ENCODE measurements at places on chromosomes 3 and 15.

DNA sequence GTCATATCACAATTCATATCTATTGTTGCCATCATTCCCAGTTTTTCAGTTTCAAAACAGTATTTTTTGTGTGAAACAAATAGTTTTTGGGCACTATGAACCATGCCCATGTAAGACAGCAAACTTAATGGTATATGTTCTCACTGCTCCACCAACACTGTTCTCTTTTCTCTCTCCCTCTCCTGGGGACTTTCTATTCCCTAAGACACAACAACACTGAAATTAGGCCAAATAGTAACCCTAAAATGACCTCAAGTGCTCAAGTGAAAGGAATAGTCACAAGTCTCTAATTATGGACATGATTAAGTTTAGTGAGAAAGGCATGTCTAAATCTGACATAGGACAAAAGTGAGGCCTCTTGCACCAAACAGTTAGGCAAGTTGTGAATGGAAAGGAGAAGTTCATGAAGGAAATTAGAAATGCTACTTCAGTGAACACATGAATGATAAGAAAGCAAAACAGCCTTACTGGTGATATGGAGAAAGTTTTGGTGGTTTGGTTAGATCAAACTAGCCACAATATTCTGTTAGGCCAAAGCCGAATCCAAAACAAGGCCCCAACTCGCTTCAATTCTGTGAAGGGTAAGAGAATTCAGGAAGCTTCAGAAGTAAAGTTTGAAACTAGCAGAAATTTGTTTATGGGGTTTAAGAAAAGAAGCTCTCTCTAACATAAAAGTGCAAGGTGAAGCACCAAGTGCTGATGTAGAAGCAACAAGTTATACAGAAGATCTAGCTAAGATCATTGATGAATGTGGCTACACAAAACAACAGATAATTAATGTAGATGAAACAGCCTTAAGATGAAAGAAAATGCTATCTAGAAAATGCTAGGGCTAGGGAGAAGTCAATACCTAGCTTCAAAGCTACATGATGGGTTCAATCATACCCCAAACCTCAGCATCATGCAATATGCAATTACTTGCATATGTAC is 104.2 kb downstream of the CBLB start:
- no peak for DNase-seq

- DNase-seq, result peak; percentile 73
These were observed 176.4 kb upstream of the UBE2E1 start for GRCh38 chr3:23629181-23629894.

DNA sequence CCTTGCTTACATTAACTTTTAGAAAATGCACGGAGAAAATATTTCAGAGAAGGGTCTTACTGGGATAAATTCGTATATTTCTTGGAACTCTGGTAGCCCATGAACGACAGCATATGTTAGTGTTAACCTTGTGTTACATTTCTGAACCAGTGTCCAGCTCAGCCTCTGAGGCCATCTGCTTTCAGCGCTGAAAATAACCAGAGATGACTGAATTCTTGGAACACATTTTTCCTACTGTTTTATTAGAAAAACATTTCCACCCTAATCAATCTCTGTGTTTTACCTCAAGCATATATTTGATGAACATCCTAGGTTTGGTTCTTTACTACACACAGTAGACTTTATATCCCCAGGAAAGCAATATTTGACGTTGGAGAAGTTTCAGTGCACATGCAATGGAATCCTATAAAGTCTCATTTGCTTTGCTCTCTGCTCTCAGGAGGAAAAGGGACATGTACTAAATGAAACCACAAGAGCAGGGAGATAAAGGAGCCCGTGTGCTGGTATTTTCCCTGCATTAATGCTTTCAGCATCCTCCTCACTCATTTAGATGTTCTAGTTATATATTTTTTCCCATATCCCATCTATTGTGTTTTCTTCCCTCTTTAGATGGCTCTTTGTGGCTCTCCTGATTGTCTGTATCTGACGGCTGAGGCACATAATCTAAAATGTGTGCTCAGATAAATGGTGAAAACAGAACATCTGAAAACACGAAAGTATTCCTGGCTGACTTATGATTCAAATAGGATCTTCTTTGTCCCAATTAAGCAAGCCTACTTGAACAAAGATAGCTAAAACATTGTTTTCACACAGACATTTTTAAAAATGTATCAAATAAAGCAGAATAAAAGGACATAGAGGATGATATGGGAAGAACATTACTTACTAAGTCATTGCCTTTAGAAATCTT is 151.7 kb upstream of the KCNMB2 start:
- no peak for DNase-seq

GRCh38 chr15:52438047-52438446 is 90.6 kb downstream of the MYO5A start:
- DNase-seq, result no peak

DNA sequence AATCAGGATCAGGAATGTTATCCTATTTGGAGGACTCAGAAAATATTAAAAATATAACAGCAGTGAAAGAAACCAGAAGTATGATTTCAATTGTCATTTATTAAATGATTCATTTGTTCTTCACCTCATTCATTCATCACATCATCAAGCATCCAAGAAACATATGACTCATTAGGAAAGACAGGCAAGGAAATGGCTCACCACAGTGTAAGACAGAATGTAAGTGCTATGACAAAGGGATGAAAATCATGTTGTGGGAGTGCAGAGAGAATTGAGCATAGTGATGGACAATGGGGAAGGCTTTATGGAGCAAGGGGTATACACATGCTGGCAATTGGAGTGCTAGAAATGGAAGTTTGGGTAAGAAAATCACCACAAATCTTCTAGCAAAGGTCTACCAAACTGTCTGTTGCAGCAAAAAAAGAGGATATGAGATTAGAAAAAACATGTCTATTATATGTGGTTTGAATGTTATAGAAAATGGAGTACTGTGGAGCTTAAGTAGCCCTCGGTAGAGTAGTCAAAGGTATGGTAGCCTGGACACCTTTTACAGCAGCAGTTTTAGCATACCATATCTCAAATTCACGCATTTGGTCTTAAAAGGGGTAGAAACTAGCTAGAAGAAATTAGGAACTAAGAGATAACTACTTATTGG is 111.1 kb upstream of the GPR149 start:
- no peak for DNase-seq

DNA sequence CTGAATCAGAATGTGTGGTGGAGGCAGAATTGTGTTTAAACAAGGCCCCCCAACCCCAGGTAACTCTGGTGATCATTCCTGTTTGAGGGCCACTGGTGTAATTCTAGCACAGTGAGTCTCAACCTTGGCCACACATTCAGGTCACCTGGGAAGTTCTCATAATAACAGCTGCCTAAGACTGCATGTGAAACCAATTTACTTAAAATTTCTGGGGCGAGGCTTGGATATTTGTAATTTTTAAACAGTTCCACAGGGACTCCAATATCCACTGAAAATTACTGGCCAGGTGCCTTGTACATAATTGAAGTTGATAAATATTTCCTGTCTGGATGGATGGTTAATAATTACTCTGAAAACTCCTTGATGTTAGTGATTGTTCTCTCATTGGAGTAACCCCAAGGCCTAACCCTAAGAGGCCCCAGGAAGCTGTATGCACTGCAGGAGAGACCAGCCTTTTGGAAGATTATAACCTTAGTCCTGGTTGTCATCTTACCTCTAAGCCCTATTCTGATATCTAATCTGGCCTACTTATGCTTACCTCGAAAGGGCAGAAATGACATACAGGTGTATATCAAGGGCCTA is 25.7 kb upstream of the EPHB1 start:
- DNase-seq, result no peak

DNA sequence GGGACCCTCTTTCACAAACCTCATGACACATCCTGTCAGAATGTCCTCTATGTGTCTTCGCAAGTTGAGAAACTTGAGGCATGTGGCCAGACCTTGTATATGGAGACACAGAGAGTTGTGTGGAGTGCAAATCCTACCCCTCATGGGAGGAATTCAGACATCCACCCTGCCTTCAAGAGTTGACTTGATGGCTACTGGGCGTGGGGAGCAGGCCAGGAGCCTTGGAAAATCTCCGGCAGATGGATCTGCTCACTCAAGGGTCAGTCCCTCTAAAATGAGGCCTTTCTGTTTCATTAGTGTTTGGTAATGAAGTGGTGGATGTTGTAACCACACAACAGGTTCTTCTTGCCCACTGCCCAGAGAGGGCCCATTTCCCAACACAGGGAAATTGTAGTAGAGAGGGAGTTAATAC is 79.0 kb downstream of the ASB7 start:
- no peak for DNase-seq

DNA sequence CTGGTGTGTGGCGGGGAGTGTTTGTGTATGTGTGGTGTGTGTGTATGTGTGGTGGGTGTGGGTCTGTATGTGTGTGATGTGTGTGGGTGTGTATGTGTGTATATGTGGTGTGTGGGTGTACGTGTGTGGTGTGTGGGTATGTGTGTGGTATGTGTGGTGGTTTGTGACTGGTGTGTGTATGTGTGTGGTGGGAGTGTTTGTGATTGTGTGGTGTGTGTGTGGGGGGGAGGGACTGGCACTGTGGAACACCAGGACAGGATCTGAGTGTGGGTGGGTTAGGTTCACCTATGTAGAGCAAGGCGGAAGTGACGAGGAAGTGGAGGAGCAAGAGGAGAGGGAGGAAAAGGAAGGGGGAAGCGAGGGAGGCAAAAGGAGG is 510.8 kb downstream of the SHQ1 start:
- no peak for DNase-seq

DNA sequence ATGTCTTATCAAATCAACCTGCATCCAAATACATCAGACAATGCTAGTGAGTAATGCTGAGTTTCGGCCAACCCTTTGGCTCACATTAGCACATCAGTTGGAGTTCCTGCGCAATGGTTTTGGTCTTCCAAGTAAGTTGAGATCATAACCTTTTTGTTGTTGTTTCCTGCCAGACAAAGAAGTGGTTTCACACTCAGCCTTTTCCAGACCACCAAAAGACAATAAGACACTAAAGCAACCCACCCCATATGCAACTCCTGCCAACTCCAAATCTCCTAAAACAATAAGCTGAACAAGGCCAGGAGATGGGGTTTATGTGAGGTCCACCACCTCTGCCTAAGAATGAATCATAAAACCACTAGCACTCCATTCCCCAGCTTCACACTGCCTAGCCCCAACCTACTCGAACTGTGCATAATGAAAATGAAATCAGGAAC is 177.0 kb downstream of the ERC2 start:
- no peak for DNase-seq

Data from HS-27A (cell line).